ENCODE measurements at places on chromosomes 6 and 20.

DNA sequence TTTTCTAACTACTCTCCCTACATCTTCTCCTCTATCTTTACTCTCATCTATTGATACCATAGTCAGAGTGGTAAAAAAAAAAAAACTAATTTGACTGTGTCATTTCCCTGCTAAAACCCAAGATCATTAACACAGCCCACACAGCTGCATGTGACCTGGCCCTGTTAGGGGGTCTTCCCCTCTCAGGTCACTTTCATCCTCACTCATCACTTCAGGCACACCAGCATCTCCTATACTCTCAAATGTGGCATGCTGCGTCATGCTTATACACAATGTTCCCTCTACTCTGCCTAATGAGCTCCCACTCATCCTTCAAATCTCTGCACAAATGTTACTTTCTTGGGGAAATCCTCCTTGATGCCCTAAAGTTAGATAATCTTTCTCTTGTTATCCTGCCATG is 86.8 kb downstream of the CDK19 start:
- no peak for DNase-seq

GRCh38 chr6:66796987-66797386 is 1090.0 kb upstream of the EYS start:
- DNase-seq = no peak

GRCh38 chr6:67889682-67889995 is 745.4 kb upstream of the ADGRB3 start:
- no peak for DNase-seq

DNA sequence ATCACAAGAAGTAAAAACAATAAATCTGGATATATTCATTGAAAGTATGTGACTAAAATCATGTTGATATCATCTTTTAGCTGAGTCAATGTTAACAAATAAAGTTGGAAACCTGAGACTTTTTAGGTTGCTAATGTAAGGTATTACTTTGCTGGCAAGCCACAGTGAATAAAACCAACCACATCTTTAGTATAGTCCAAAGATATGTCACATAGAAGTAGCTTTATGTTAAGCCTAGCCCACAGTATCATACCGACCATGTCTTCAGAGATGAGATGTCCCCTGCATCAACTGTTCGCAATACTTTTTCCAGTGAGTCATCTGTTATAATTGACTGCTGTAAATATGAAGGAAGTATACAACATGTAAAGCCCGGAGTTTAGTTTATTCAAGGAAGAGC is 107.6 kb upstream of the MCHR2 start:
- no peak for DNase-seq

DNA sequence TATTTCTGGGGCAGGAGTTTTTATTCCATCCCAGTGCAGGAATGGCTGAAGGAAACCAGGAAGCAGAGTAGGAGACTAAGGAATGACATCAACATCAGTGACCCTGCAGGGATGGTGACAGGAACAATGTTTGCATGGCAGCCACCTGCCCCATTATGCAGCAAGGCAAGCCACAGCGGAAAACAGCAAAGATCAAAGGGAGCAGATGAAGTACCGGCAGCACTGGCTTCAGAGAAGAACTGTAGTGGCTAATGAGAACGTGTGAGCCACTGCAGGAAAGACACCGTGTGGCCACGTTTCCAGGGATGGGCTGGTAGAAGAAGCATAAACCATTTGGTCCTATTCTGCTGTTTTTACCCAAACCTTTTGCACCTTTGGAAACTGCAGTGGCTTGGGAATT is 52.9 kb upstream of the TAB2 start:
- DNase-seq = peak; percentile 14

DNA sequence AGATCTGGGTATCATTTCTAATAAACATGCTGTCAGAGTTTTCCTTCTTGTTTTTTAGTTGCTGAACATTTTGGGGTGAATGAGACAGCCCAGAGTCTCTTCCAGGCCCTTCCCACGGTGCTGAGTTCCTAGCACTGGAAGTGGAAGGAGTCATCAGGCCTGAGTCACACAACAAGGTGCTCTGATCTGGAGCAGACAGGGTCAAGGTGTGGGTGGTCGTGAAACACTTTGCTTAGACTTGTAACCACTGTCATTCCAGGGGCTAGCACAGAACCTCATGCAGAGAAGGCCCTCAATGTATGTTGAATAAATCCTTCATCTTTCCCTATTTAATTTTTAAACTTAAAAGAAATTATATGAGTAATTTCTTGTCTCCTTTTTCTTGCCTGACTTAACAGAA is 60.6 kb downstream of the TXLNB start:
- no peak for DNase-seq

DNA sequence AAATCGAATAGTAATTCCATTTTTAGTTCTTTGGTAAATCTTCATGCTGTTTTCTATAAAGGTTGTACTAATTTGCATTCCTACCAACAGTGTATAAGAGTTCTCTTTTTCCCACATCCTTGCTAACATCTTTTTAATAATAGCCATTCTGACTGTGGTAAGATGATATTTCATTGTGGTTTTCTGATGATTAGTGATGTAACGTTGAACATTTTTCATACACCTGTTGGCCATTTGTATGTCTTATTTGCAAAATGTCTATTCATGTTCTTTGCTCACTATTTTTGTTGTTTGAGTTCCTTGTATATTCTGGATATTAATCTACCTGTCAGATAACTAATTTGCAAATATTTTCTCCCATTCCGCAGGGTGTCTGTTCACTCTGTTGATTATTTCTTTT is 64.5 kb downstream of the LIN28B start:
- DNase-seq = no peak

DNA sequence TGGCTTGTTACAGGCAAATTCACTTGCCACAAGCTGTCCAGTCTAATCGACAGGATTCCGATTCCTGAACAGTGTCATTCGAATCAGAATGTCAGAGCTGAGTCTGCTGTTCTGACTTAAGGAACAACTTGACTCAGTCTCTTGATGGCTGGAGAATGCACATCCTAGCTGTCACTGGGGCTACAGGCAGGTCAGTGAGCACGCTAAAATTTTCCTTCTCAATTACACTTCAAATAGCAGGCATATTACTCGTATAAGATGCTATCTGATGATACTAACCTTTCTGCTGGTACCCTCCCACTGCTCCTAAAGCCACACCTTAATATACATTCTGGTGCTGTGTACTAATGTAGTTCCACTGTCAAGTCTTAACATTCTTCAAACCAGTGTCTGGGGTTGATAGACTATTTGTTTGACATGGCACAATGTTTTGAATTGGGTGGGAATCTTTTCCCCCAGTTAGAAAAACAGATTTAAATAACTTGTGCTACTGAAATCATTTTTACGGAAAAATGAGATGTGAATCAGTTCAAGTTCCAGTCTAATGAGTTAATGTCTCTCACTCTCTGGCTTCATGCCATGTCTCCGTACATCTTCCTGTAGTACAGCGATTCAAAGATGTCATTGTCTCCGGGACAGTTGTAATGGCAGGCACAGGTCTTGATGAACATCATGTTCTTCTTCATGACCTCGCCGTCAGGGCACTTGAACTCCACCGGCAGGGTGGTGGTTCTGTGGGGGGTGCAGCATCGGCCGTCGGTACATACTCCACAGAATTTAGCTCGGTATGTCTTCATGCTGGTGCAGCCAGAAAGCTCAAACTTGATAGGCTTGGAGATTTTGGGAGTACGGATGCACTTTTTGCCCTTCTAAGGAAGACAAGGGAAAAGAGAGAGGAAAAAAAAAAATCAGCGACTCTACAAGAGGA is 2.2 kb downstream of the CCN2 start:
- no peak for DNase-seq

DNA sequence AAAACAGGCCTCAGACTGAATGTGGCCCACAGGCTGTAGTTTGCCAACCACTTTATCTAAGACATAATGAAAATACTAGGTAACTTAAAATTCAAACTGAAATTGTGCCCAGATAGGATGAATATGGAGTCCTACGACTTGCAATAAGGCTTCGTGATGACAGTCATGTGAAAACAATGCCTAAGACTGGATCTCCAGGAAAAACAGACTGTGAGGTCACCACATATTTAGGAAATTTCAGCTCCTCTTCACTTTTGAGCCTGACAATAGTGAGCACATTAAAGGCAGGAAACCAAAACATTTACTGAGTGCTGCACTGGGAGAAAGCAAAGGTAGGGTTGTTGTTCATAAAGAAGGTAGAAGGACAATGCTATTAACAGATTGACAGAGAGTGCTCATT is 50.0 kb downstream of the RTN4IP1 start:
- no peak for DNase-seq

DNA sequence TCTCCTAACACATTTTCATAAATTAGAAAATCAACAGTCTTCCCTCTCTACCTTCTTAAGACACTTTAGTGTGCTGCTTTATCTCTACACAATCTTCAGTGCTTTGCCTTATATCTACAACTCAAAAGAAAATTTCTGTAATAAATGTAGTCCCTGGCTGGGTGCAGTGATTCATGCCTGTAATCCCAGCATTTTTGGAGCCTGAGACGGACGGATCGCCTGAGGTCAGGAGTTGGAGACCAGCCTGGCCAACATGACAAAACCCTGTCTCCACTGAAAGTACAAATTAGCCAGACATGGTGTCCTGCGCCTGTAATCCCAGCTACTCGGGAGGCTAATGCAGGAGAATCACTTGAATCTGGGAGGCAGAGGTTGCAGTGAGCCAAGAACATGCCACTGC is 9.7 kb upstream of the EDN1 start:
- DNase-seq = no peak

- peak; percentile 74 for DNase-seq
Observed at GRCh38 chr6:111478749-111479148, 4.3 kb downstream of the REV3L start.

DNA sequence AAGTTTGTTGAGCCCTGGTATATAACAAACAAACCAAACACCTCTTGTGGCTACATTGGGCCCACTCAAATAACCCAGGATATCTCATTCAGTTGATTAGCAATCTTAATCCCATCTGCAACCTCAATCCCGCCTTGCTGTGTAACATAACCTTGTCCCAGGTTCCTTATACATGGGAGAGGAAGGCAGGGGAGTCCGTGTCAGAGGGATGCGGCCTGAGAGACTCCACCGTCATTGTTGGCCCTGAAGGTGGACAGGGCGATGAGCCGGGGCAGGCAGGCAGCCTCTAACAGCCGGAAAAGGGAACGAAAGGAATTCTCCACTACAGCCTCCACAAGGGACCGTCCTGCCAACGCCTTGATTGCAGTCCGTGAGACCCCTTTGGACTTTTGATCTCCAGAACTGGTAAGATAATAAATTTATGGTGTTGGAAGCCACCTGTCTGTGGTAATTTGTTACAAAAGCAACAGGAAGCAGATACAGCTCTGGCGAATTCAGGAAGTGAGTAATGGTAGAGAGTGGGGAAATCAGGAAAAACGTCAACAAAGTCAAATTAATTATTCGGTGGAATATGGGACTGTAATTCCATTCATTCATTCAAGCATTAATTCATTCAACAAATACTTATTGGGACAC is 124.5 kb upstream of the SALL4 start:
- no peak for DNase-seq

DNA sequence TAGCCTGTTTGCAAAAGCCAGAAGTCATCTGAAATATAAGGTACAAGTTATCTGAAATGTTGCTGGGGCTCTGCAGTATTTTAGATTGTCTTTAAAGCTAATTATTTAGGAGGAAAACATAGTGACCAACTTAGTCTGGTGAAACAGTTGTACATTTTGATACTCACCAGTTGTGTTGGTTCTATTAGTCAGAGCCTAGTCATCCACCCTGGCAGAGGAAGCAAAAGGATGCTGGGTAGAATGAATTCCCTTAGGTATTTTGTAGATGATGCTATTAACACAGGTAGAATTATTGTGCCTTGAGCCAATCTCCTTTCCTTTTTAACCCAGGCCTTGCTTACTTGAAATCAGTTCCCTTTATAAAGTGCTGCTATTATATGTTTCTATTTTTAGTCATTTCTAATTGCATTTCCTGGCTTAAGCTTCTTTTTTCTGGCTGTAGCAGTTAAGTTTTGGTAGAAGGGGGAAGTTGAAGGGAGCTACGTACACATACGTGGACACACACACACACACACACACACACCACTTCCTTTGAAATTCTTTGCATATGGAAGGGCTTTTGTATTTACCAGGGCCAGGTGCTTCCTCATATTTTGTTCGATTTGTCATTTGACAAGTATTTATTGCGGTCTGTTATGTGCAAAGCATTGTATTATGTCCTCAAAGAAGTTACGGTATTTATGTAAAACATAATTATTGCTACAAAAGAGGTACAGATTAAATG is 82.4 kb downstream of the RTN4IP1 start:
- DNase-seq = peak; percentile 82

DNA sequence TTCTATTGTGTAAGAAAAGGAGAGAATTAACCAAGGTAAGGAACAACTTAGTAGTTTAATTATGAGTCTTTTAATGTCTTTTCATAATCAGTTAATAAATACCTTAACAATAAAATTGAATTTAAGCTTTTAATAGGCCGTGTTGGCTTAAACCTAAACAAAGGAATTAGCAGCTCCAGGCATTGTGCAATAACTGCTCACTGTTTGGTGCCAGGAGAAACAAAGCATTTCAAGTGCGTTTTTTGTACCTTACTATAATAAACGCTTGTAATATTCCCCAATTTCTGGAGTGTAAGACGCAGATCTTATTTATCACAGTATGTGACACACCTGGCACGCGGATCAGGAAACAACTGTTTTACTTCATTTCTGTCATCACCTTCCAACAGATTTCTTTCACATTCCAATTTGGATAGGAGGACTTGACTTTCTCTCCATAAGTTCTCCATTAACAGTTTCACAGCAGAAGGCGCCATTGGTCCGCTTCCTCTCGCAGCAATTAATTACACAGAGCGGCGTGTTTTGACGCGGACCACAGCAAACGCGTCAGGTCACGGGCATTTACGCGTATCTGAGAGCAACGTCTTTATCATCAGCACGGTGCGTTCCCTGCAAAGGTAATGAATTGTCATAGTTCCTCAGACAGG is 335.8 kb upstream of the NT5E start:
- DNase-seq = no peak

GRCh38 chr20:23212464-23212995 is 126.4 kb upstream of the CD93 start:
- no peak for DNase-seq

DNA sequence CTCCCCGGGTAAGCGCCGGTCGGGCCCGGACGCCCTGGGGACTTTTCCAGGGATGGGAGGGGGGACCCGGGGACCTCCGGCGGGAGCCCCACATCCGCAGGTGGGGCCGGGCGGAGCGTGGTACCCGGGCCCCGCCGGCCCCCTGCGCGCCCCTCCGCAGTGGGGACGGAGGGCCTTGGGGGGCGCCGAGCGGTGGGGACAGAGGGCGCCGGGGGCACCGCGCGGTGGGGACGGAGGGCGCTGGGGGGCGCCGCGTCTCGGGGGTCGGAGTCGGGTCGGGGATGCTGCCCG is 270 bp downstream of the PLEKHG1 start:
- no peak for DNase-seq

GRCh38 chr6:24891004-24891403 is 44.8 kb downstream of the RIPOR2 start:
- DNase-seq = peak; percentile 80

GRCh38 chr6:137309078-137309762 is 90.0 kb upstream of the IFNGR1 start:
- no peak for DNase-seq

GRCh38 chr6:1735239-1735803 is 125.6 kb downstream of the FOXC1 start:
- DNase-seq = no peak

All from OCI-LY7 (cell line).